ENCODE measurements at places on chromosomes 1 and 21.

- DNase-seq = no peak
These were observed at the start of gene FAM163A for GRCh38 chr1:179742717-179743678. Gene FAM163A, plus strand, starts transcription at chr1:179743291. Its CDS starts 69,807 bp downstream, at chr1:179813098.

DNA sequence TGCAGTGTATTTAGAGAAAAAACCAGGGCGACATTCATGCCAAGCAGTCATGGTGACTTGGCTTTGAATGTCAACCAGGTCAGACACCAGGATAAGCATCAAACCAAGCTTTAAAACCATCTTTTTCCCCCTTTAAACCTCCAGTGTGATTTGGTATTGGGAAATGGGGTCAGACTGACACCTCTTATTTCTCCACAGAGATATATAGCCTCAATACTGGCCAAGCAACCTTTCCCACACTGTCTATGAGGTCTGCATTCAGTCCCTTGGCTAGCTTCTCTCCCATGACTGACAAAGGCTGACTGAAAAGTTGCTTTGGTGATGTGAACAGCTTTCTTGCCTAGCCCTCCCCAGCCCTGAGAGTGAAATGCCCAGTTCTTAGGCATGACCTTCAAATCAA lies 21.7 kb downstream of the GPR3 start:
- DNase-seq = no peak

DNA sequence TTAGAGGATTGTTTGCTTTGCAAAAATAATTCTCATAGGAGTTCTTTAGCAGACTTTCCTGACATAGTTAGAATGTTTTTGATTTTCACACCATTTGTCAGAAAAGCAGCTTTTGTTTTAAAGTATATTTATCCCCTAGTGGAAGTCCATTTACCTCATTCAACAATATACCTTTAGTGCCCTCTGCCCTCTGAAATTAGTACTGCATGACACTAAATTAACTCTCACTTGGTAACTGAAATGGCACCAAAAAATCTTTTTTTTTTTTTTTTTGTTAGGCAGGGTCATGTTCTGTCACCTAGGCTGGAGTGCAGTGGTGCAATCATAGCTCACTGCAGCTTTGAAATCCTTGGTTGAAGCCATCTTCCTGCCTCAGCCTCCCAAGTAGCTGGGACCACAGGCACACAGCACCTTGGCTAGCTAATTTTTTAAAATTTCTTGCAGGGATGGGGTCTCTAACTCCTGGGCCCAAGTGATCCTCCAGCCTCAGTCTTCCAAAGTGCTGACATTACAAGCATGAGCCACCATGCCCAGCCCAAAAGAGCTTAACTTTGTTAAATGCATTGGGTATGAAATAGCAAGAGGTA lies 13.6 kb downstream of the LRRC42 start:
- peak; percentile 24 for DNase-seq

GRCh38 chr1:243416495-243416894 lies 160.7 kb downstream of the SDCCAG8 start:
- DNase-seq = no peak

GRCh38 chr1:234666761-234667160 lies 56.8 kb upstream of the IRF2BP2 start:
- DNase-seq = no peak

DNA sequence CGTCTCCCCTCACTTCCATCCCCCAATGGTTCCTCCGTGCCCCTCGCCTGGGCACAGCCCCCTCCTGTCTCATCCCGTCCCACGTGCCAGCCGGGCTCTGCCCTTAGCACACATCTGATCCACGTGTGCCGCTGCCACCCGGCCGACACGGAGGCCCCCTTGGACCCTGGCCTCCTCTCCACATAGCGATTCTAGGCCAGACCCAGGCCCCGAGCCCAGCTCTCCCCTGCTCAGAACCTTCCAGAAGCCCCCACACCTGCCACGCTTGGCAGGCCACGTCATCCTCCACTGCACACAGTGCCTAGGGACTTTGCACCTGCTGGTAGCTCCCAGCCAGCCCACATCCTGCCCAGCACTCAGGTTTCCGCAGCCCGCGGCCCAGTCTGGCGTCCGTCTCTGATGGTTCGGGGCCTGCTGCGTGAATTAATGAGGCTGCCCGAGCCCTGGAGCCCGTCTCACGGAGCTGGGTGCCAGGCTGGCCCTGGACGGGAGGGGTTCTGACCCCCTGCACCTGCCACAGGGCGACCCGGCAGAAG lies 20.1 kb downstream of the PLCH2 start:
- no peak for DNase-seq
